ENCODE measurements at places on chromosomes 4 and X.

DNA sequence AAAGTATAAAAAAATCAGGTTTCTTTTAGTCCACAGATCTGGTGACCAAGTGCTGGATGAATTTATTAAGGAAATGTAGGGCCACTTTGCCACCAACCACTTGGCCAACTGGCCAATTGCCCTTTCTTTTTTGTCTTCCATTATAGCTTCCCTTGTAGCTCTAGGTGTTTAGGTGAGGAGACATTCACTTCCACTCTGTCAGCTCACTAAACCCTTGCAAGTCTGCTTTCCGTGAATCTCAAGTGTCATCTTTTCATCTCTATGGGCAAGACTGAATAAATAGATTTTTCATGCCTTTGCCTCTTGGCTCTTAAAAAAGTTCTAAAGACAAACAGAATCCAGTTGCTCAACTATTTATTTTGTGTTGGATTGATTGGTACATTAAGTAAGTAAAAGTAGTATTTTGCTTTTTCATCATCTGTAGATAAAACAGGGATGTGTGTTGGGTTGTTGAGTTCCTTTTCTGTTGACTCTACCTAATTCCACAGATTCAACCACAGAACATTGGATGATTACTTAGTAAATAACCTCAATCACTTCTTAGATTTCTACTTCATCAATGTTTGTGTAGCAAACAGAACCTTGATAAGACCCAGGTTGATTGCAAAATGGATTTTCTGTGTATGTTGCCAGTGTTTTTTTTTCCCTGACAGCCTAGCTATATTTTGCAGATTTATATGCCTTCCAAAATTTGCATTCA is 68.1 kb upstream of the GRXCR1 start:
- no peak for DNase-seq

GRCh38 chr4:66590488-66591215 is 920.4 kb upstream of the EPHA5 start:
- no peak for DNase-seq

DNA sequence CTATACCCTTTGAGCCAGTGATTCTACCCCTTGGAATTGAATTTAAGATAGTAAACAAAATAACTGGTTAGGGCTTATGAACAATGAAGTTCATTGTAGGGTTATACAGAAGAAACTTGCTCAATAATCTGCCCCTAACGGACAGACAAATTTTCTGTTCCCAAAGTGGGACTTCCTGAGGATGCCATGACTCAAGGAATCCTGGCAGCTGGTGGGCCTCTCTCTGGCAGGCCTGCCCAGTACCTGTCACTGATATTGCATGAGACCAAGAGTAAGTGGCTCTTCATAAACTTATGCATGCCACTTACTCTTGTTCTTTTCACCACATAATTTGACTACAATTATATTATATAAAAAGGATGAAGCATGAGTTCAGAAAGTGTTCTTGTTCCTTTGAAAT is 41.5 kb downstream of the GPRIN3 start:
- no peak for DNase-seq

DNA sequence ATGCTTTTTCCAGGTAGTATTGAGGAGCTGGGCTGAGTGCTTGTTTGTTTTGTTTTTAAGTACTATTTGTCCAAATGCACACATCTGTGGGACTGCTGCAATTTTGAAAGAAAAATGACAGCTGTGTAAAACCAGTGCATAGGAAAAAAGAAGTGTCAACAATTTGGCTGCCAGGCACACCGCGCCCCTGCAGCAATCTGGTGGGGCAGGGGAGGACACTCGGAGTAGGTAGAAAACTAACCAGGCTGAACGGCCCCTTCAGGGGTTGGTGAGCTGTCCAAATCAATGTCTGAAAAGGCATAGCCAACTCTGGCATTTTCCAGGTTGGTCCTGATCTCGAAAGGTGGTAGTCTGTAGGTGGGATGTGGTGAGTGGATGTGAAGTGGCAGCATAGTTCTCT is 1.1 kb downstream of the LDOC1 start:
- DNase-seq = no peak

GRCh38 chrX:44572340-44572938 is 29.8 kb upstream of the FUNDC1 start:
- DNase-seq = no peak

DNA sequence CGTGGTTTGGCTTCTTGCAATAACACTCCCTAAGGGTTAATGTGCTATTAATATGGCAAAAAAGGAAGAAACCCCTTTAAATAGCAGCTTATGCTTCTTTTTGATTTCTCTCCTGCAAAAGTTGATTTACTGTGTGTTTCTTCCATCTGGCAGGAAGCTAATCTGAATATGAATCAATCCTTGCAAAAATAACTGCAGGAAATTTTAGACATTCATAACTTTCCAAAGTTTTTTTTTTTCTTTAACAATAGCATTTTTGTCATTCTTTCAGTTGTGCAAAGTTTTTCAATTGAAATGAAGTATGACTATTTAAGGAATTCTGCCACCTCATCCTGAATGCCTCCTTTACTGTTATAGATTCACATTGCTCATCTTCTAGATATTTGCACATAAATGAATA is 115.6 kb downstream of the SPANXA1 start:
- no peak for DNase-seq

DNA sequence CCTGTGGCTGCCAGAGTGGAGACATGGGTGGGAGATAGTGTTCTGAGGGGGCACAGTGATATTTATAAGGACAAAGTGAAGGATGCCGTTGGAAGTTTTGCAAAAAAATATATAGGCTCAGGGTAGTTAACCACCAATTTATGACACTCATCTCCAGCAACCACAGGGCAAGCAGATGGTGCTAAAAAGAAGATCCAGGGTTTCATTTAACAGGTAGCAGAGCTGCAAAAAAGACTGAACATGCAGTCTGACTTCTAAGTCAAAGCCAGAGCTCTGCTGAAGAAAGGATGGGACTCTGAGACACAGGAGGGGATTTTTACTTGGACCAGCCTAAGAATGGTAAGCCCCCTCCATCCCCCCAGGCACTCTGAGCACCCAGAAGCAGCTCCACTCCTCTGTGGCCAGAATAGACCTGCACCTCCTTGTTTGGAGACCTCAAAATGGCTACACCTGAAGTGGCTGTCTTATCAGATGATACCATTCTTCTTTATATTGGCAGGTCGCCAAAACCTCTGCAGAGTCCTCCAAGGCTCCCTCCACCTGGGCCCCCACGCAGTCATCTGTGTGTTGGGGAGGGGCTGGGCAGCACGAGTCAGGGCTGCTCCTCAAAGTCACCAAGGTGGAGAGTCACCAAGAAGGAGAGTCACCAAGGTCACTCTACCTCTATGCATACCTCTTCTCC is 161.4 kb upstream of the FAM9B start:
- DNase-seq = no peak

GRCh38 chr4:174496631-174497432 is 25.5 kb downstream of the HPGD start:
- no peak for DNase-seq

DNA sequence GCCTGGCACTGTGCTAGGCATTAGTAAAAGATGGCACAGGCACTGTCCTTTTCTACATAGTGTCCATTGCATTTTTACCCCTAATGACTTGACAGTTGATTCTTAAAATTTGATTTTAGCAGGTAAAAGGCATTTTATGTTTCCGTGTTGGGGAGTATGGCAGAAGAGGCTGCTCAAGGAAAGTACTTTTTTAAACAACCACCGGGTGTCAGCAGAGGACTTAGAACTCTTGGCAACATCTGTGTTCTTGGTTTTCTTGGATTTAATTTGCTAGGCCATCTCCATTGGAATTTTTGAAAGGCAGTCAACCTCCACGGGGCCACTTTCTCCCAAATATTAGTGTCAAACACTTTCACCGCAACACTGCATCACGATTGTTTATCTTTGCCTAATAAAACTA is 102.9 kb downstream of the TSPAN7 start:
- no peak for DNase-seq

GRCh38 chr4:48244665-48245064 is 25.0 kb downstream of the TEC start:
- DNase-seq = no peak

GRCh38 chrX:22134681-22135080 is 102.6 kb downstream of the PHEX start:
- no peak for DNase-seq

DNA sequence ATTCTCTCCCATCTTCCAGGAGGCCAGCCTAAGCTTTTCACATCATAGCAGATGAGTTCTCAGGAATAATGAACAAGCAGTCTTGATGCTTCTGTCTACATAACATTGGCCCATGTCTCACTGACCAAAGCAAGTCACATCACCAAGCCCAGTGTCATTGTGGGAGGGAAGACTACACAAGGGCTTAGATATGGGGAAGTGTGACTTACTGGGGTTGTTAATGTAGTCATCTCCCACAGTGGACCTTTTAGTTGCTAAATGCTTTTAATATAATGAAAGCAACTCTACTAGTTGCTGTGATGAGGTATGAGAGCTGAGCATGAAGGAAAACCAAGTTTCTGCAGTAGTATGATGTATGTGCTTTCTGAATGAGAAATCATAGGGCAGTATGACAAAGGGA is 40.5 kb downstream of the TSPAN7 start:
- DNase-seq = no peak

GRCh38 chrX:83508006-83508405 is at the start of gene POU3F4:
POU3F4 (plus strand) TSS chrX:83508290; CDS start chrX:83508325, 35 bp downstream.
- no peak for DNase-seq

DNA sequence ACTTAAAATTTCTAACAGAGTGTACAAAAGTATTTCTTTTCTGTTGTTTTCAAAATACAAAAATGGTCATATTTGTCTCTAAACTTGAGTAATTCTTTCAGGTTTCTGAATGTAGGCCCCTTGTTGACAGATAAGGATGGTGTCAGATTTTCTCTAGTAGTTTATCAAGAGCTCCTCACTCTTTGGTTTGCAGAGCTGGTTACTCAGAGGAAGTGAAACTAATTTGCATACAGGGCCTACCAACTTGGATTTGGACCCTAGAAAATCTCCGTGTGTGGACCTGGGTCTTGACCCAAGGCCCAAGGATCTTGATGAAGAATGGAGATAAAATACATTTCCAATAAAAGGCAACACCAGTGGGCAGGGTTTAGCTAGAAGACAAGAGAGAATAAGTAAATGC is 433 bp upstream of the ADH6 start:
- no peak for DNase-seq

- no peak for DNase-seq
These were observed 18.6 kb downstream of the STK32B start for GRCh38 chr4:5069901-5070300.

DNA sequence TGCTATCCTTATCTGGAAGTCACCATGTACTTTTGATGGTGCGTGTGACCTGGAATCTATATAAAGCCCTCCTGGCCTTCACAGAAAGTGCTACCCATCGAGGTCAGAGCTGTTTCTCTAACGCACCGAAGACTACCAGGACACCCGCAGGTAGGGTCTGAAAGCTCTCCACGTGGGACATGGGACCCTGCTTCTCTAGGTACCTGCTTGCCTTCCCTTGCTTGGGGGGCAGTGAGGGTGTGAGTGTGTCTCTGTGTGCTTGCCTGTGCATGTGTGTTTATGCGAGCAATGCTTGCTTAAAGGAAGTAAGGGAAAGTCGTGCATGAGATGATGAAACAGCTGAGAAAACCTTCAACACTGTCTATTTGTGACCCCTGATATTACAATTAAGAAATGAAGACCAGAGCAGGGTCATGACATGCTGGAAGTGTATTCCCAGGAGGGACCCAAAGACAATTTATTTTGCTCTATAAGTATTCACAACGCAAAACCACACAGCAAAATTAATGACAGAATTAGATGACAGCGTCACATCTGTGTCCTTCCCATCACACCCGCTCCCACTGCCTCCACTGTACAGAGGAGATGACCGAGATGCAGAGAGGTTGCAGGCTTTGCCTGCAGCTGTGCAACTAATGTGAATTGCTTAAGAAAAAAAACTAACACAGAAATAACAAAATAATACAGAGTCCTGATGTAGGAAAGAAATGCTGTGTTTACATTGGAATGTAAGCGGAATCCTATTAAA is 76.4 kb upstream of the HELT start:
- no peak for DNase-seq

- DNase-seq = no peak
These were observed 81.2 kb upstream of the GPM6B start for GRCh38 chrX:13898083-13898482.
